ENCODE measurements at places on chromosomes 6 and 20.

GRCh38 chr20:58076405-58076804, 152.0 kb downstream of the ANKRD60 start:
- DNase-seq = no peak

DNA sequence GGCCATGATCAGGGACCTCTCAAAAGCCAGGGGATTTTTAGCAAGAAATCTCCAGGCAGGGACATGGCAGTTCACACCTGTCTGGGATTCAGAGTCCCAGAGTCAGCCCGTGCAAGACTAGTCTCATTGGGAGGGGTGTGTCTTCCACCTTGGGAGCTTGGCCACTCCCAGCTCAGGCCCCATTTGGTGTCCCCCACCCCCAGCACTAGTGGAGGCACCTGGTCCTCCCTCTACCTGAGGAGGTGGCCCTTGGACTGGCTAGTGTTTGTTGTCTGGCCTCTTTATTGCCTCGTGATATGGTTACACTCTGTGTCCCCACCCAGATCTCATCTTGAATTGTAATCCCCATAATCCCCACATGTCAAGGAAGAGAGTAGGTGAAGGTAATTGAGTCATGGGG, 140.8 kb upstream of the PHACTR3 start:
- DNase-seq = no peak

DNA sequence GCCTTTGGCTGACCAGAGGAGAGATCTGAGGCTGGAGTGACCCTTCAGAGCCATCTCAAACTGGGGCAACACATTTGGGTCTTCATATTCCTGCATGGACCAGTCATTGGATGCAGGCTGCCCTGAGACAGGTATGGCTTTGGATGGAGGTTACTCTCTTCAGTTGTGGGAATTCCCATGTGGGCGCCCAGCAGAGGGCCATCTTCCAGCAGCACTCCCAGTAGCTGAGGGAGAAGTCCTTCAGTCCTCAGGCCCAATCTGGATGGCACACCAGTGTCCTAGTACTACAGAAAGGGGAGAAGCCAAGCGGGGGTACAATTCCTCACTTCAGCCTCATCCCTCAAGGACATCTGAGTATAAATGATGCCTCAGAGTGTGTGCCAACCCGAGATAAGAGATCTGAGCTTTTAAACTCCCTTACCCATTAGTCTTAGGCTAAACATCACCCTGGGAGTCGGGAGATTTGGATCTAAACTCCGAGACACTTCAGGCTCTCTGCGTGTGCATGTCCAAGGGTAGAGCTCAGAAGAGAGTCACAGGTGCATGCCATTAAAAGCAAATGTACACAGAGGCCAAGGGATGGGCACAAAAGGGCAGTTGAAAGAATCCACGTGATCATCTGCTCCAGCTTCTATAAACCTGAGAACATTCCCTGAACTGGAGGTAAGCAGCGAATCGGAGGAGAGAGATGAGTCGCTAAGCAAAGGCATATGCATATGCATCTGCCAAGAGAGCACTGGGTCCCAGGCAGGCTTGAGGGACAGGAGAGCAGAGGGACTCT, 204.6 kb downstream of the CD83 start:
- DNase-seq = no peak

GRCh38 chr6:63732336-63732735, 96.7 kb downstream of the PHF3 start:
- DNase-seq = no peak

- DNase-seq = no peak
Observed at GRCh38 chr6:162026843-162027242, 700.7 kb downstream of the PRKN start.

- no peak for DNase-seq
Observed at GRCh38 chr6:26363882-26364701, 906 bp upstream of the BTN3A2 start.

DNA sequence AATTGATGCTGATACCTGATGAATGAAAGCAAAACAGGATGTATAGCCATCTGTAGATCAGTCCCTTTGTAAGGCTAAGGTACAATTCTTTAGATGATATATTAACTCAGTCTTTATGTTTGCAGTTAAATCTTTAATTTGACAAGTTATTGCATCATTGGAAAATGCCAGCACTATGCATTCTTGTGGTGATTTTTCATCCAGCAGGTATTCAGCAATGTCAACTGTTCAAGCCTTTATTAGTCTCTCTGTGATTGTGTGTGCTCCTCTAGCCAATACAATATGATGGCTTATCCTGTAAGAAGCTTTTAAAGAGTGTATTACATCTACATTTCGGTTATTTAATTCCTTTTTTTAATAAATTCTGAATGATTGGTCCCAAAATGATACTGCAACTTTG, 34.3 kb downstream of the HLA-DMB start:
- DNase-seq = no peak

GRCh38 chr6:149895833-149896271, 2.1 kb downstream of the RAET1E start:
- no peak for DNase-seq

- DNase-seq = peak; percentile 56
Observed at GRCh38 chr6:80767808-80768207, 661.3 kb downstream of the BCKDHB start.

GRCh38 chr6:16758163-16758975, 2.9 kb downstream of the ATXN1 start:
- DNase-seq = no peak

DNA sequence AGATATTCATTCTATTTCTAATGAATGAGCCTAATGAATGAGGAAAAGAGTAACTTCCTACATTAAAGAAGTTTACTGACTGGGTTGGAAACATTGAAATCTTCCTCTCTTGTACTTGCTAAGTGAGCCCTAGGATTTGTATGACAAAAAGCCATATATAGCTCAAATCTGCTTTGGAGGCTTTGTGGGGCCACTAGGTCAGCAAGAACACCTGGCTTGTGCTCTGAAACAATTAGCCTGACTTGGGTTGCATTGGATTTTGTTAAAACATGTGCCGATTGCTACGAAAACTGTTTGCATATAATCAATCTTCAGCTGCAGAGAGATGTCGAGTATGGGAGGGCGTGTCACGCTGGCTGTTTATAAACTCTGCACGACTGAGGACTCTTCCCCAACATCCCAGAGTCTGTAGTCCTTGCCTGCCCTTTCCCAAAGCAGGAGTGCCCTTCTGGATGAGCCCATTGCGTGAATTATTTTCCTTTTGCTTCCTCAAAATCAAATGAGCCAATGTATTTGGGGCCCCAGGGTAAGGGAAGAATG, 684.8 kb downstream of the DHX35 start:
- DNase-seq = no peak

DNA sequence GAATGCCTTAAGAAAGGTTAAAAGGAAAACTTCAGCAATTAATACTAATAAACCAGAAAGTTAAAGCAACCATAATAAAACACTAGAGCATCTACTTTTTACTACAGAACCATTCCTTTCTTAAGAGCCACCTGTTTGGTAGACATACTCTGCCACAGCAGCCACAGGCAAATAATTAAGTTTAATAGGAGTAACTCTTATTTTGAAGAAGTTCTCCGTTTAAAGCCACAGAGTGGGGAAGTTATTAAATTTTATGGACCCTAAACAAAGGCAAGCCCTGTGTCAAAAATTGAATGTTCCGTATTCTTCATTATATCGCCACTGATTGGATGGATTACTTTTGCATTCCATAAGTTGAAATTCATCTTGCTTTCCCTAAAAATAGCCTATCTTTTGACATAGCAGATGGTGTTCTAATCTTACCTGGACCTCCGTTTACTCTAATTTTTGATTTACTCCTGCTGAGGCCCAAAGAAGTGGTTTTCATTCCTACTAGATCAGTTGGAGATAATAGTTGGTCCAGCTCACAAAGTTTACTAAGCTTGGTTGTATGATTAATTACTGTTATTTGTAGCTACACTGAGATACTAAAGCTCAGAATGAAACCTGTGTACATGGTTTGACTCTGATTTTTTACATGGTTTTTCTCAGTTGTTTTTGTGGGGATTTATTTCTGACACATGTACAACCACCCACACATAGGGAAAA, 140.4 kb upstream of the SUPT3H start:
- no peak for DNase-seq

DNA sequence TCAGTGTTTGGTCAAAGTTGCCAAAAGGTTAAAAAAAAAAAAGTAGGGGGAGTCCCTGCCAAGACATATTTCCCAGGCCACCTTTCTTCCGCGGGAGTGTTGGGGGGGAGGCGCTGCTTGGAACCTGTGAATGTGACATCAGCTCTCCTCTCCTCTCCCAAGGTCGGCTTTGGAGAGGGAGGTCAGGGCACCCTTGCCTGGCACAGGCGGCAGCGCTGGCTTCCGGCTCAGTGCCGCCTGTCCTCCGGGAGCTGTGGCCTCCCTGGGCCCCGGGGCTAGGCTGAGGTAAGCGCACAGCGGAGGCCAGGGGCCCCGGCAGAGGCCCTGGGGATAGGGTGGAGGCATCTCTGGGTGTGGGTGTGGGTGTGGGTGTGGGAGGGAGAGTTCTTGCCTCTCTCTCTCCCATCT, 1.9 kb upstream of the EDN1 start:
- no peak for DNase-seq

- no peak for DNase-seq
Observed at GRCh38 chr6:129685662-129686031, 24.3 kb downstream of the ARHGAP18 start.

DNA sequence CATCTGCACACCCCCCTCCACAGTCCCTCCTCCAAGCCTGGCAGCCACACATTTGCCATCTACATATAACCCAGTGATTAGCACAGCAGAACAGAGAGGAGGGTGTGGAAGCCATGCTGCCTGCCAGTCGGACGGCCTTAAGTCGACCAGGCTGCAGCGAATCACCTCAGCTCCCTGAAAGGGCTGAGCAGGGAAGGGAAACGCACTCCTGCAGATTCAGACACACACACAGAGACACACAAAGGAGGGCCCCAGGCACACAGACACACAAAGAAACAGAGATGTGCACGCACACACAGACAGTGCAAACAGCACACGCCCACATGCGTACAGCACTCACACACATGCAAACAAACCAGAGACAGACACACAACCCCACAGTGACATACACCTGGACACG, 11.2 kb upstream of the SIRPA start:
- no peak for DNase-seq

DNA sequence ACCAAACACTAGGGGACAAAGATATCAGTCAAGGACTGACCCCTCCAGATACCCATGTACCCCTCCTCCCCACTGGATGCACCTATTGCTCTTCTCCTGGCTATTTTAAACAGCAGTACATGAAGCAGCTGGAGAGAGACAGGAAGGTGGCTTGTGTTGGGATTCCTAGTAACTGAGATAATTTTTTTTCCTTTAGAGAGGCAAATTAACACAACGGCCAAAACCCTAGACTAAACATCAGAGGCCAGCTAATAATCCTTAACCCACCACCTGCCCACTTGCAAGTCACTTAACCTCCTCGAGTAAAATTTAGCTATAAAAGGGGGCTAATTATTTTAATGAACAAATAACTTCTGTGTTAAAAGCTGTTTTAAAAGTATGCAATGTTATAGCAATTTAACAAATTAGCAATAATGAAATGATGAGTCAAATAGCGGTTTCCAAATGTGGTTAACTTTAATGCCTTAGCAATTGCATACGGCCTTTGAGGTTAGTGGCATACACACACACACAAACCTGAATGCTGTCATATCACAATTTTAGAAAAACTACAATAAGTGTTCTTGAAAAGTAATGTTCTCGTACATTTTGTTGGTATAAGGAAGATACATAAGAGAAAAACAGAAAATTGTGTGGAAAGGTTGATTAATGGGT, 151.7 kb downstream of the FRK start:
- DNase-seq = no peak

DNA sequence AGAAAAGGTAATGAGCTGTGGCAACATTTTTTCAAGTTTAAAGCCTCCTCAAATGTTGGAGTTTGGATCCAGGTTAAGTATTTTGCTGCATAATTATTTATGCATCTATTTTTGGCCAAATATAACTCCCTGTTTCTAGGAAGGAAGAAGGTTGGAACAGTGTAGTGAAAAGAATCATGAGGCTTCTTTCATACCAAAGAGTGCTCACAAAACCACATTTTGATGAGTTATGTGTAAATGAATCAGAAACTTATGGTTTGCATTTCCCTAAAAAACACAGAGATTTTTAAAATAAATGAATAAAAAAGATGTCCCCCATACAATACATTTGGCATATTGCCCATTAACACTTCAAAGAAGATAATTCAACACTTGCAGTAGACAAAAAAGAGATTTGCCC, 246.9 kb upstream of the PRDM1 start:
- DNase-seq = no peak

DNA sequence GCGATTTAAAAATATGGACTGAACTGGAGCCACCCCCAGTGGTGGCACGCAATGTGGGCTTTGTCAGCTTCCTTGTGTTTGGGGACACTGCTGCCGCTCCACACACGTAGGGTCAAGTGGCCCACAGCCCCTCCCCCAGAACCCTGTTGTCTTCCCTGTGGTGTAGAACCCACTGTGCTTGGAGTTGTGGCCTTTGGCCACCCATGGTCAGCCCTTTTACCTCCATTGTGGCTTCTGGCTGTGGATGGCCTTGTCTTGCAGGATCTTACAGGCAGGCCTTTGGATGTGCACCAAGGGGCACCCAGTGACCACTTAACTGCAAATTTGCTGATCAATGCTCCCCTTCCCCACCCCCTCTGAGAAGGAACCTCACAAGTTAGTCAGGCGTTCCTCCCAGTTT, 2.0 kb upstream of the LEMD2 start:
- DNase-seq = no peak

DNA sequence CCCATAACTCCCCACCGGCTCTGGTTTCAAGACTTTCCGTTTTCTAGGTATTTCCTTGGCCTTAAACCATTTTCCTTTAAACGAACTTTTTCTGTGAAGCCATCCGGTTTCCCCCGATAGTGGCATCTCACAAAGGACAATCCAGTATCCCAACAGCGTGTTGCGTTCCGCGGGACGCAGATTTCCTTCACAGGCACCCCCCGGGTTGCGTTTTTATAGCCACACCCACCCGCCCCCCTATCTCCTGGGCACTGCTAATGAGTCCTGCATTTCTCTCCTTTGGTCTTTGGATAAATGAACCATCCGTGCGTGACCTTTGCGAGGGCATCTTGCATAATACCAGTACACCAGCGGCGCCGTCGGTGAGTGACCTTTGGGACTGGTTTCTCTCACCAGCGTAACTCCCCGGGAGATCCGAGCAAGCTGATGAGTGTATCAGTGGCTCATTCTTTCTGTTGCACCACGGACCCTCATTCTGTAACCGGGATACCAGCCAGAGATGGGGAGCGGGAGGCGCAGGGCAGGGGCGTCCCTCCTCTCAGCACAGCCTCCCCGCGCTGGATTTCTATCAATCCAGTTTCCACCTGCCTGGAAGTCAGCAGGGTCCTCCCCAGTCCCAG, 586 bp upstream of the NQO2 start:
- DNase-seq = no peak

DNA sequence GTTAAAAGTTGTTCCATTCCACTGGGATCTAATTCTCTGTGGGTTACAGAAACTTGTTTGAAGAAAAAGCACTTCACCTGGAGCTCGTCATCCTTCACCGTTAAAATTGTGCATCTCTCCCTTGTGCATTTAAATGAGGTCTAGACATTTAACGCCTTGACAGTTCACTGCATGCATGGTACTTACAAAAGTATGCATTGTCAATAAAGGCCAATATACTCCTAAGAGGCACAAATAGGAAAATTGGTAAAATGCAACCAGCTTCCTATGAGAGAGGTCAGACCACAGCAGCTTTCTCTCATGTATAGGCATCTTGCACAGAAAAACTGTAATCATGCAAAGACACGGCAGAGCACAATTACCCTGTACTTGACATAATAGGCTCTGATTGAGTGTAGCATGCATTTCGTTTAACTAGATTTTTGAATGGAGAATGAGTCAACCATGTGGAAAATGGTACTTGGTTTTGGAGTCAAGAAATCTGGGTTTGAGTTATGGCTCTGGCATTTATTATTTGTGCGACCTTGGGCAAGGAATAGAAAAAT, 378.5 kb downstream of the RFPL4B start:
- DNase-seq = no peak

GRCh38 chr20:5531318-5532081, 214.7 kb upstream of the PROKR2 start:
- DNase-seq = no peak
